T-helper 2 cell (primary cell): ENCODE measurements at places on chromosomes 11 and 22.

GRCh38 chr22:20786536-20786979 is 12.6 kb downstream of the SERPIND1 start:
- DNase-seq = no peak

- peak; percentile 78 for DNase-seq
These were observed at the start of gene HIRA for GRCh38 chr22:19431649-19432132. Gene HIRA, minus strand, starts transcription at chr22:19431733. Its CDS starts 257 bp downstream, at chr22:19431476.

DNA sequence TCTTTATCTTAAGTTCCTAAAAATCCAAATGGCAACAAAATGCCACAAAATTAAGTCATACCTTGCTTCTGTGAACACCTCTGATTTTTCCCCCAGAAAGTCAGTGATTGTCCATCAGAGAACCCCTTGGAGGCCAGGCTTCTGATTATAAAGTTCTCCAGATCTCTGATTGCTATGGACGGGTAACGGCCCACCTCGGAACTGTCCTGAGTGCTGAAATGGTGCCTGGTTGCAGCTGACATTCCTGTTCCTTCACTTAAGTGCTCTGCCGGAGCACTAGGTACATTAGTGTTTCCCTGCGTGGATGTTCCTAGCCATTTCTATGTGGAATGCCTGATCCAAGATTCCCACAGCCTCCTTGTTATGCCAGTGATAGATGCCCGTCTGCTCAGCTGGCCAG is 85.0 kb downstream of the CHST1 start:
- DNase-seq = no peak

DNA sequence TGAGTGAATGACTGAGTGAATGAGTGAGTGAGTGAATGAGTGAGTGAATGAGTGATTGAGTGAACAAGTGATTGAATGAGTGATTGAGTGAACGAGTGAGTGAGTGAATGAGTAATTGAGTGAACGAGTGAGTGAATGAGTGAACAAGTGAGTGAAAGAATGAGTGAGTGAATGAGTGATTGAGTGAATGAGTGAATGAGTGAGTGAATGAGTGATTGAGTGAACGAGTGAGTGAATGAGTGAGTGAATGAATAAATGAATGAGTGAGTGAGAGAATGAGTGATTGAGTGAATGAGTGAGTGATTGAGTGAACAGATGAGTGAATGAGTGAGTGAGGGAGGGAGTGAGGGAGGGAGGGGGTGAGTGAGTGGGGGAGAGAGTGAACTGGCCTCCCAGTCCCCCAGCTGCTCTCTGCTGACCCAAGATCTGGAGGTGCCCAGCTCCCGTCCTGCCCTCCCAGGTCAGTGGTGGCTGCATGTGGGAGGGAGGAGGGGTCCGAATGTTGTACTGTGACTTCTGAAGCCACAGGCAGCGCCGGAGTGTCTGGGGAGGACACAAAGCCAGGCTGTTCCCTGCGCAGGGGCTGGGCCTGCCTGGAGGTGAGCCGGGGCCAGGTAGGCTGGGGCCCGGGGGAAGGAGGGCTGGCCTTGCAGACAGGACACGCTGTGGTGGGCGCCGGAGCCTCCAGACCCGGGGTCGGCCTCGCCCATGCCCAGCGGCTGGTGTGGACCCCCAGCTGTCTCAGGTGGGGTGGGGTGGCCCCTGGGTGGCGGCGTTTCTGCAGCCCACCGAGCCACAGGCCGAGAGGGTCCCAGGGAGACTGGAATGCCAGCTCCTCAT is 17.8 kb upstream of the PIM3 start:
- DNase-seq = no peak

GRCh38 chr22:20937794-20938671 is 20.8 kb downstream of the CRKL start:
- DNase-seq = no peak

- no peak for DNase-seq
These were observed 38.1 kb downstream of the CAPN1 start for GRCh38 chr11:65219930-65220213.

- DNase-seq = no peak
These were observed 540.3 kb downstream of the ETS1 start for GRCh38 chr11:128047026-128047425.

DNA sequence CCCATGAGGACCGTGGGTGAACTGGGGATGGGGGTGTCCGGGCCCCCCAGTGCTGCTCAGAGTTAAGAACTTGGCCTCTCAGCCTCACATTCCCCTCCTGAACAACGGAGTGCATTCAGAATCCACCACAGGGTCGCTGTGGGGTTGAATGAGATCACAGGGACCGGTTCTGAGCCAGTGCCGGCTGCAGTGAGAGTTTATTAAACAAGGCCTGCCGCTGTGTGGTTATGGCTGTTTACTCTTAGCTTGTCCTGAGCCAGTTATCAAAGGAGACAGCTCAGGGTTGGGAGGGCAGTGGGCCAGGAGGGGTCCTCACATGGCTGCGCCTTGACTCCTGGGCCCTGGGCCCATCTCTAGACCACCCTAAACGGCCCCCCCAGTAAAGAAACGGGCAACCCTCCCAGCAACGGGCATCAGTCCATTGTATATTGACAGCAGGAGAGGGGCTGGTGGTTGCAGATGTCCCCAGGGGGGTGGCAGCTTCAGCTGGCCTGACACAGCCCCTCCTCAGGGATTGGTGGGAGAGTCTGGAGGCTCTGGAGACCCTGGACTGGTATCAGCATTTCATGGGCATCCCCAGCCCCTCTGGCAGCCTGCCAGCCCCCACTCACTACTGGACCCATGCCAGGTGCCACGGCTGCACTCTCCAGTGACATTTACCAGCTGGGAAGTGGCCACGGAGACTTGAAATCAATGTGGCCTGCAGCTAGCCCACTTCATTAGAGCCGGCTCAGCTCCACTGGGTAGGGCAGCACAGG is 15.1 kb upstream of the CABP7 start:
- no peak for DNase-seq

GRCh38 chr11:72112978-72113808 is 698 bp upstream of the ANAPC15 start:
- no peak for DNase-seq

- DNase-seq = no peak
These were observed 1.3 kb upstream of the NRIP3 start for GRCh38 chr11:9005087-9005486.

GRCh38 chr11:82012276-82012675 is 721.4 kb downstream of the FAM181B start:
- DNase-seq = no peak

DNA sequence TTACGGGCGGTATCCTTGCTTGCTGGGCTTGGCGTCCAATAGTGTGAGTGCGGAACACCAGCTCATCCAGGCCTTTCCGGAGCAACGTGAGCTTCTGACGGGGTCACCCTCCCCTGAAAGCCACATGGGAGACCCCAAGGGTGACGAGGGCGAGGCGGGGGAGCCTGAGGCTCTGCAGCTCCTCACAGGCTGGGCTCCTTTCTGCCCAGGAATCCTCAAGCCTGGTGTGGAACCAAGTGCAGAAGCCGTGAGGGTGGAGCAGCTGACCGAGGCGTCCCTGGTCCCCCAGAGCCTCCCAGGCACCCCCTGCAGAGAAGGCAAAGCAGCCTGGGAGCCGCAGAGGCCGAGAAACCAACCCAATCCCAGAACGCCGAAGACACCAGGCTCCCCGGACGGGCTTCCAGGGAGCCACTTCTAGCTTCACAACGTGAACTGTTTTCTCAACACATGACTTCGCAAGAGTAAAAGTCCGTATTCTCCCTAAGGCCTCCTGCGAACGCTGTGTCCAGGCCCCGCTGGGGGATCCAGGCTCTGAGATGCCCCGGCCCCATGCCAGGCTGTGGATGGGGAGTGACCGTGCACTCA is 530.3 kb downstream of the BRD1 start:
- DNase-seq = no peak

DNA sequence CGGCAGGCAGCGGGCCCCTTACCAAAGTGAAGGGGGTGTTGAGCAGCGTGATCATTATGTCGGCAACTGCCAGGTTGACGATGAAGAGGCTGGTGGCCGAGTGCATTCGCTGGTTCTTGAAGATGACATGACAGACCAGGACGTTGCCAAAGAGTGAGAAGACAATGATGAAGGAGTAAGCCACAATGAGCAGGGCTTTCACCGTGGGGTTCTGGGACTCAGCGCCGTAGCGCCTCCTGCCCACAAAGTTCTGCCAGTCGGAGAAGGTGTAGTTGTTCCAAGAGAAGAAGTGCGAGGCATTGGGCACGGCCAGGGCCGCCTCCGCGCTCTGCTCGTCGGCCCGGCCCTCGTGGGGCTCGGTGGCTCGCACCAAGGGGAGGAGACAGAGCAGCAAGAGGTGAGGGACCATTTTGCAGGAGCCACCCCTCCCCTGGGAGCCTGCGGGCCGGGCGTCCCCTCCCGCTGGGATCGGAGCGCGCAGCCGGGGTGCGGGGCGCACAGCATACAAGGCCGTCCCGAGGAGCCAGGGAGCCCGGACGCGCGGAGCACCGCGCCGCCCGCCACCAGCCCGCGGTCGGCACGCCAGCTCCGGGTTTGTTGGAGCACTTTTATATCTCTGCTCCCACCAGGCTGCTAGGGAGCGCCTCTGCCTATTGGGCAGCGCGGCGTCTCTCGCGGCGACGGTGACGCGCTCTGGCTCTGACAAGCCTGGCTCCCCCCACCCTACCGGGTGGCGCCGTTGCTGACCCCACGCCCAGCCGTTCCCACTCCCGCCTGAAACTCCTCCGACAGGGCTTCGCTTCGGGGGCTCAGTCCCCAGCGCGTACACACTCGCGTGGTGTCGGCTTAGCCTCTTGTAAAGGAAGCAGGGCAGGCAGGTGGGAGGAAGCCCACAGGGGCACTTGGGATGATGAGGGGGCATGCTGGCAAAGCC is at the start of gene GPR83:
GPR83 (minus strand) TSS at position 581 of the 934 bp plus-strand sequence; CDS start at position 409, 172 bp downstream.
- DNase-seq = no peak

DNA sequence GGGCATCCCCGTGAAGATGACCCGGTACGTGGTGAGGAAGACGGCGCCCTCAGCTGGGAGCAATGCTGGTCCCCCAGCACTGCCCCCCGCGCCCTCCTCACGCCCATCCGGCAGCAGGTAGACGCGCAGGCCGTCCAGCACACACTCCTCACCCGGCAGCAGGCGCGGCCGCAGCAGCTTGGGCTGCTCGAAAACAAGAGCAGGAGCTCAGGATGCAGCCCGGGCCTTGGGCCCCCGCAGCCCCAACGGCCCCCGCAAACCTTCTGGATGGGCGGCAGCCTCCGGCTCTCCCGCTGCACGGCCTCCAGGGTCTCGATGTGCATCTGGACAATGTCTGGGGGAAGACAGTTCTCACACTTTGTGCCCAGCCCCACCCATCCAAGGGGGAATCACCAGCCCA is 13.3 kb downstream of the SBF1 start:
- DNase-seq = no peak

- DNase-seq = no peak
These were observed 34.1 kb downstream of the YPEL1 start for GRCh38 chr22:21701384-21701971.

DNA sequence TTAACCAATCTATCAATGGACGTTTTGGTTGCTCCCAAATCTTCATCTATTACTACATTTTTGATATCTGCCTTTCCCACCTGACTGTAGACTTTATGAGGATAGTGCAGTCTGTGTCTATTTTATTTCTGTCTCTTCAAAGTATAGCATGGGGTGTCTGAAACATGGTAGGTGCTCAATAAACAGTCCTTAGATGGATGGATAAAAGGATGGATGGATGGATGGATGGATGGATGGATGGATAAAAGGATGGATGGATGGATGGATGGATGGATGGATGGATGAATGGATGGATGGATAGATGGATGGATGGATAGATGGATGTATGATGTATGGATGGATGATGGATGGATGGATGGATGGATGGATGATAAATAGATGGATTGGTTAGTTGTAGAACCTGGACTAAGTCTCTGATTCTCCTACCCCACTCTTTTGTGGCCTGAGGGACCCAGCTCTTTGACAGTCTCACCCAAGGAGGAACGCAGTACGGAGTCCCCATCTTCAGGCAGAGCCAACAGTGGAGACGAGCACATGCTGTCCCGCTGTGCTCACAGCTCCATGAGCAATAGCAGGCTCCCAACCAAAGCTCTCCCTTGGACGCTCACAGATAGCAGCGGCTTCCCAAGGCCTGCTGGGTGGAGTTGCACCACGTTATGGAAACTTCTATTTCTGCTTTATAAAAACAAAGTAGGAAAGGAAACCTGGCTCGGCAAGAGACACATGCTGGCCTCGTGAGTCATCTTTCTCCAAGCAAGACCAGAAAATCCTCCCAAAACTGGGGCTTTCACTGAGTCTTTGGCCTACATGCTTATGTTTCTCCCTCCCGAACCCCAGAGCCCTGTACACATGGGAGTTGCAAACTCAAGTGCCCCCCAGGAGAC is 448.0 kb downstream of the MIAT start:
- no peak for DNase-seq

DNA sequence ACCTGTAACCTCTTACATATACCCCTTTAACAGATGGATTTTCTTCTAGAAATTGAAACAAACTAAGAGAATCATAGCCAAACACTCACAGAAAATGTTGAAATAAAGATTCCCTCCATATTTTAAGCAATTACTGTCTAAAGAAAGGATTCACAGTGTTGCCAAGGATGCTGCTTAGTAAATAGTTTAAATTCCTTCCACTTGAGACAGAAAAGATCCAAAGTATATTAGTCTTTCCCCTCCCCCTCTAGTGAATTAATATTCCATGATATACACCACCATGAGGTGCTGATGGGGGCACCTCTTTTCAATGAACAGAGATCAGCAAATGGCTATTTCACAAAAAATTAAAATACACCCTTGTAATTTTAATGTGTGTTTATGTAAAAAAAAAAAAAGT is 186.8 kb downstream of the SOX6 start:
- no peak for DNase-seq

DNA sequence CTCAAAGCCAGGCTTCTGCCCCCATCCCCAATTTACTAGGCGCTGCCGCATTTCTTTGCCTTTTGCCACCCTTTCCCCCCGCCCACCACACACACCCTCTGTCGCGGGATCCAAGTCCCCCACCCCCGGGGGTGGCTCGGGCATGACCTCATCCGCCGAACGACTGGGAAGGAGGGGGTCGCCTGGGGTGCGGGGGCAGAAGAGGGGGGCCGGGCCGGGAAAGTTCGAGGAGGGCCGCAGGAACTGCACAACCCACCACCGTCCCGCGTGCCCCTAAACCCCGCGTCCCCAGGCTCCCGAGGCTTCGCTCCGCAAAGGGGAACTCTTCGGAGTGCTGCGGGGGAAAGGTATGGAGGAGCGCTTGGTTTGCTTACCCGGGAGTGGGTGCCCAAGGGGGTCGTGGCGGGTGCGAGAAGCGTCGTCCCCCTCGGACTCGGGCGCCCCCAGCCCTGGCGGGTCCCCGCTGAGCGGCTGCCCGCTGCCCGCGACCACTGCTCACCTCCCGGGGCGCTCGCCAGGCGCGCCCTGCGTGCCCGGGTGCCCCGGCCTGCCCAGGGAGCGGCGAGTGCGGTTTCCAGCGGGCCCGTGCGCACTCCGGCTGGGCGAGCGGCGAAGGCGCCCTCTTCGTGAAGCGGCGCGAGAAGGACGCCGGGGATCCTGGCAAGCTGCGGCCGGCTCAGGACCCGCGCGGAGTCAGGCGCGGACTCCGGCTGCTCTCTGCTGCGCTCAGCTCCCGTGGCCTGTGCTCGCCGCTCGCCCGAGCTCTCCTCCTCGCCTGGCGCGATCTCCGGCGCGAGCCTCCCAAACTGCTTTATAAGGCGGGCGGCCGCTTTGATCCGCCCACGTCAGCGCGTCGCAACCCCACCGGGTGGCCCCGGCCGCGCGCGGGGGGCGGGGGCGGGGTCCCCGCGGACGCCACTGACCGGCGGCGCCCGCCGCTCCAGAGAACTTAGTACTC is 4.0 kb upstream of the WNT11 start:
- peak; percentile 46 for DNase-seq

GRCh38 chr11:131365329-131365930 is 5.0 kb upstream of the NTM start:
- DNase-seq = no peak

GRCh38 chr11:63761931-63762653 is 6.5 kb downstream of the ZFTA start:
- DNase-seq = no peak

- DNase-seq = peak; percentile 72
These were observed 1.7 kb upstream of the SCO2 start for GRCh38 chr22:50526834-50527801.

GRCh38 chr11:46006418-46007070 is 84.1 kb downstream of the LARGE2 start:
- DNase-seq = no peak
